Activated CD4-positive, alpha-beta T cell treated with anti-CD3 and anti-CD28 coated beads, Interleukin-2, amount 50 U/mL, for 16 hours (primary cell): ENCODE measurements at places on chromosomes 5 and 9.

DNA sequence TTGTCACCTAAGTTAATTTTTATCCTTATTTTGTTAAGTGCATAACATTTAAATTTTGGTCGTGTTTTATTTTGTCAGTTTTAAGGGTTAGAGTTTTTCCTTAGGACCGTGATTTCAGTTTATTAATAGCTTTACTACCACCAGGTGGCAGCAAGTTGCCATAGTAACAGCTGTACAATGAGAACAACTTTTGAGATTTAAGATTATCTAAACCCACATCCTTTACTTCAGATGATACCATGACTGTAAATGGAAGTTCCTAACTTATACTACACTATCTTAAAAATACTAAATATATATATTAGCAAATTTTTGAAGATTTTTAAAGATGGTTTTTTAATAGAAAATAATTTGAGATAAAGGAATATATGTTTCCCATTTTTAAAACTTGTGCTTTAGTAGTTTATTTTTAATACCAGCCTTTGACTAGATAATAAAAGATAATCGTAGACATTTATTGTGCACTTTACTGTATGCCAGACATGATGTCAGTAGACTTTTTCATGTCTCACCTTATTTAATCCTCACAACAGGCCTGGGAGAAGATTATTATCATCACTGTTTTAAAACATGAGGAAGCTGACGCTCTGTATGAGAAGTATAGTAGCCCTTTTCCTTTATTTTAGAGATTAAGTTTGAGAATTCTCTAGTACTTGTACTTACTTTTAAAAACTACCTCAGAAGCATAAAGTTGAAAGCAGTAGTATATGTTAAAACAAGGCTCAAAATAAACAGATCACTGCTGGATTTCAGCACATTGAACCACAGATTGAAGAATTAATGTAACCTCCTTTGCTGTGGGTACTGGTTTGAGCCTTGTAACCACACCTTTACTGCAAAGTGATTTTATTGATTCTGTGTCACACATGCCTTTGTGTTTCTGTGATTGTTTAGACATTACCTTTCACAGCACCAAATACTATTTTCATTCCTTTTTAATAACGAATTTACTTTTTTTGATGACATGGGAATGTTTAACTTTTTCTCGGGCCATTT, 27.5 kb downstream of the SREK1 start:
- peak; percentile 69 for DNase-seq

- no peak for DNase-seq
Measured at GRCh38 chr5:32991421-32991815, 280.3 kb downstream of the NPR3 start.

DNA sequence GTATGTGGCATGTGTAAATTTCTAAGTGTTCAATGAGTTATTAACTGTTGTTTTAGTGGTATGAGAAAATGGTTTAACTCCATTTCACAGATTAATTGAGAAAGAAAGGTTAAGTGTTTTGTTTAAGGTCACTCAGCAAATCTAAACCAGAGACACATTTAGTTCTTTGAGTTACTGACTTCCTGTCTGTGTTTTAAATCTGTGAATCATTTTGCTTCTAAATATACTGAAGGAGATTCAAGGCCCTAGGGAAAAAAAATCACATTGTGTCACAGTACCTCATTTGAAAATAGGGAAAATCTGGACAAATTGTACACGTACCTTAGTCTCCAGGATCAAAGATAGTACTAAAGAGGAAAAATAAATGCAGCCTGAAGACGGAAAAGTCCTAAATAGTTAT, 368.2 kb downstream of the TMEM161B start:
- no peak for DNase-seq

GRCh38 chr9:37769306-37769705, 15.6 kb downstream of the EXOSC3 start:
- DNase-seq: no peak

GRCh38 chr5:120240706-120241105, 223.4 kb upstream of the PRR16 start:
- no peak for DNase-seq

DNA sequence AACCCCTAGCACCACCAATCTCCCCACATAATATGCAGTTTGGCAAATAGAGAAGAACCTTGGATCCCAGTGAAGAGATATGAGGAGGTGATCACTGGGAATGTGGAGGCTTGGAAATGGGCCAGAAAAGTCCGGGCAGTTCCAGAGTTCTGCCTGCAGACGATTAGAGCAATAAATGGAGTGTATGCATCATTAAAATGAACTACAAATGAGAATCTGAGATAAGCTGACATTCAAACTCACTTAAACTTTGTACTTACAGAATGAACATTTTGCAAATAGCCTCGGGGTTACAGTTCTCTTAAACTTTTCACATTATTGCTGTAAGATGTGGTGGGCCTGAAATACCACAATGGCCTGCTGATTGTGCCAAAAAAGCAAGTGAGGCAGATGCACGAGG, 23.0 kb upstream of the LHFPL2 start:
- no peak for DNase-seq

GRCh38 chr9:3457175-3457574, 68.6 kb downstream of the RFX3 start:
- DNase-seq: no peak

- no peak for DNase-seq
Measured at GRCh38 chr9:126320158-126320922, 6.3 kb upstream of the MVB12B start.

DNA sequence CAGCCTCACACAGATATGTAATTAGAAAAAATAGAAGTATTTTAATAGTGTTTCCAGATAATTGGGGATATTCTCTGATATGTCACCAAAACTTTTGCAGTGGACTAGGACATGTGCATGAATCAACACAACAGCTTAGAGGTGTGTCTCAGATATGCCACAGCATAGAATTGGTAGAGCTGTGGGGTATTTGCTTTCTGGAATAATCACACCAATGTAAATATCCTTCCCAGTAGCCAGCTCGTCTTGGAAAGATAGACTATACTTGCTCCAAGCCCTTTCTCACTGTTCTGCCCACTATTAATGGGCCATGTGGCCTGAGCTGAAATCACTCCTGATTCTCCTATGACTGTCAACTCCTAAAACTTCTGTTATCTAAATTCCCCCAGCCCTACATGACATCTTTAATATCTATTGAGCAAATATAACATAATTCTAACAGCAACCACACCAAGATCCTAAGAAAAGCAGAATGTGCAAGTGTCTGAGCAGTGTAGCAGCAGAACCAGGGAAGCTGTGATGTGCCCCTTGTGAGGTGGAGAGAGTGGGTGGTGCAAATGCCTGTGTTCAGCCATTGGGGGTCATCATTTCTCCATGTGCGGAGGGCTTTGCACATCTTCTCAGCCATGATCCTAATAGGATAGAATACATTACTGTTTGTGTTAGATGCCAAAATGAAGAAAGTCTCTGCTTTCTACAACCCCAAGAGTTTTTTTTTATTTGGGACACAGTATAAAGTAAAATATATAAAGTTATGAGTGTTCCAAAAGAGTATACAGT, 65.0 kb downstream of the MELK start:
- no peak for DNase-seq

- DNase-seq: no peak
Measured at GRCh38 chr5:132622608-132623007, 35.4 kb upstream of the IL13 start.

DNA sequence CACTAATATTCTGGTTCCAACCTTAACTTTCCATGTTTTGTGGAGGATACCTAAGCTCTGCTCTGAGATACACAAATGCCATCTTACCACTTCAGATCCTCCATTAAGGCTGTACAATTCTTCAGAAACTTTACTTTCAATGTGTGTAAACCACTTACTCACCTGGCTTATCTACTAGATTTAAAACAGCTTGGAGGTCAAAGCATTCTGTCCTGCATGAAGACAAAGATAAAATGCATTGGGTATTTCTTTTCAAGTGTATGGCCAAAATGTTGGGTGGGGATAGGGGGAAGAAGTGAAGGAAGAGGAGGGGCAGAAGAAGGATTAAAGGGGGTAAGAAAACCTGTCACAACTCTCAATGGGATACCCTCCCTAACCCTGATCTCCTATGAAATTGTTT, 939 bp downstream of the GOLGA1 start:
- no peak for DNase-seq

GRCh38 chr9:105760053-105760452, 65.7 kb downstream of the TMEM38B start:
- no peak for DNase-seq

GRCh38 chr5:82847562-82847961, 229.6 kb downstream of the TMEM167A start:
- no peak for DNase-seq

GRCh38 chr9:108953983-108954574, 19.9 kb downstream of the ABITRAM start:
- peak; percentile 14 for DNase-seq

- no peak for DNase-seq
Measured at GRCh38 chr9:72129271-72130156, 19.7 kb upstream of the GDA start.

DNA sequence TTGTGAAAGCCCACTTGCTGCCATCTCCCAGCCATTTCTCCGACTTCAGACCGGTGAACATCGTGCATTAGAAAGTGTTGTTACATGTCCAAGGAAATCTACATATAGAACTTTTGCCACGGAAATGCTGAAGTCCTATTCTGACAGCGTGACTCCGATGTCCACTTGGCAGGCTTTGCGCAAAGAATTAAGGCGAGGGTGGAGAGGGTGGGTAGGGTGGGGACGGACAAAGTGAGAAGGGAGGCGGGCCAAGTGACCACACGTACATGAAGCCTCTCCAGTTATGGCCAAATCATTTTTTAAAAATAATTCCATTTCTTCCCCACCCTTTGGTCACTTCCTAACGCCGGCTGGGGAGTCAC, 460 bp upstream of the ACO1 start:
- no peak for DNase-seq

GRCh38 chr5:14305045-14305444, 161.9 kb downstream of the TRIO start:
- peak; percentile 16 for DNase-seq

GRCh38 chr9:27712806-27713205, 139.5 kb upstream of the C9orf72 start:
- DNase-seq: no peak

- DNase-seq: no peak
Measured at GRCh38 chr5:166618526-166618925, 1672.9 kb upstream of the WWC1 start.

DNA sequence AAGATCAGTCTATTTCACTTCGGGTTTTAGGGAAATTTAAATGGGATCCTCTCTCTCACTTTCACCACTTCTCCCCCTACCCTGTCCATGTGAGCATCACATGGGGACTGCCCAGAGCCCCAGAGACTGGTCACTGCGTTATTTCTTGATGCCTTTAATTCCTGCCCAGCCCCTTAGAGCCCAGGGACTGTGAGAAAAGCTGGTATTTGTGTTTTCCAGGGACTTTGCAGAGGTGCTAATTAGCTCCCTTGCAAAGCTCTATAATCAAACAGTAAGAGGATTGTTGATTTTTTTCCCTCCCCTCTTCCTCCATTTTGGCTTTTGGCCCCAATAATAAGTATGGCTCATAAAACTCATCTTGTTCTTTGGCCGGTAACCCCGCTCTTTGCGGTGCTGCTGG, 35.6 kb downstream of the NTRK2 start:
- DNase-seq: no peak

DNA sequence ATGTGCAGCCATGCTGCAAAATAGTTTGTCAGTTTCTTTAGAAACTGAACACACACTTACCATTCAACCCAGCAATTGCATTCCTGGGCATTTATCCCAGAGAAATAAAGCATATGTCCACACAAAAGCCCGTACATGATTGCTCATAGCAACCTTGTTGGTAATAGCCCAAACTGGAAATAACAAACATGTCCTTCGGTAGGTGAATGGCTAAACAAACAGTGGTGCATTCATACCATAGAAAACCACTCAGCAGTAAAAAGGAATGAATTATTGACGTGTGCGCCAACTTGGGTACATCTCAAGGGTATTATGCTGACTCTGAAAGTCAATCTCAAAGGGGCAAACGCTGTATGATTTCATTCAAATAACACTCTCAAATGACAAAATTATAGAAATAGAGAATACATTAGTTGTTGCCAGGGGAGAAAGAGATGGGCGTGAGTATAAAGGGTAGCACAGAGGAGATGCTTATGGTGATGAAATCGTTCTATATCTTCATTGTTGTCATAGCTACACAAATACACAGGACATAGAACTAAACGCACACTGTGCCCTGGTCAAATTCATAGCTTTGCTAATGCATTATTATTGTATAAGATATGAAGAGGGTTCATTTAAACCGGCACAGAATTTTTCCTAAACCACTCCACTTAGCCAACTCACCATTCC, 58.2 kb downstream of the DRD1 start:
- no peak for DNase-seq

- peak; percentile 45 for DNase-seq
Measured at GRCh38 chr5:80569961-80570786, at the start of gene ANKRD34B. Gene ANKRD34B (minus strand): TSS chr5:80570280. CDS start chr5:80560019, 10,261 bp downstream.

- DNase-seq: no peak
Measured at GRCh38 chr5:758698-759053, 25.9 kb downstream of the ZDHHC11B start.

- no peak for DNase-seq
Measured at GRCh38 chr9:21265421-21266189, 25.8 kb upstream of the IFNA14 start.

GRCh38 chr9:123305879-123306278, 37.5 kb upstream of the STRBP start:
- no peak for DNase-seq

GRCh38 chr5:110853267-110853666, 114.5 kb downstream of the SLC25A46 start:
- DNase-seq: no peak

- DNase-seq: no peak
Measured at GRCh38 chr5:2135354-2135753, 252.6 kb upstream of the IRX4 start.

GRCh38 chr5:113660206-113660605, 146.7 kb downstream of the YTHDC2 start:
- no peak for DNase-seq

GRCh38 chr9:27395484-27395921, 98.6 kb upstream of the EQTN start:
- DNase-seq: no peak

DNA sequence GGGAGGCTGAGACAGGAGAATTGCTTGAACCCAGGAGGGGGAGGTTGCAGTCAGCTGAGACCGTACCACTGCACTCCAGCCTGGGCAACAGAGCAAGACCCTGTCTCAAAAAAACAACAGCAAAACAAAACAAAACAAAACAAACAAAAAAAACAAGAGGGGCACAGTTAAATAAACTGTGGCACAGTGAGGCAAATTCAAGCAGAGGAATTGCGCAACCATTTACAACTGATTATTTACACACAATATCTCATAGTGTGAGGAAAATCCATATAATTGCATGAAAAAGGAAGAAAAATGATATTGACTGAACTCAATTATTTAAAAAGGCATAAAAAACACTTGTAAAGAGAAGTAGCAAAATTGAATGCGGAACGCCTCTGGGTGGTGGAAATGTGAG, 161.5 kb downstream of the CRB2 start:
- no peak for DNase-seq

GRCh38 chr9:38352530-38353328, 39.8 kb upstream of the ALDH1B1 start:
- no peak for DNase-seq

GRCh38 chr5:122673343-122673742, 101.5 kb upstream of the SNX2 start:
- DNase-seq: no peak
